Cortex of kidney (tissue), 1 donor: ENCODE measurements at places on chromosomes 2 and 18.

- no peak for DNase-seq
These were observed 179.7 kb downstream of the TRIB2 start for GRCh38 chr2:12896318-12896982.

- DNase-seq = no peak
These were observed 151.6 kb downstream of the FSHR start for GRCh38 chr2:49002750-49003149.

- DNase-seq = no peak
These were observed 125.4 kb downstream of the TPO start for GRCh38 chr2:1538663-1539062.

- no peak for DNase-seq
These were observed 345.7 kb downstream of the MTX2 start for GRCh38 chr2:176614930-176615329.

- DNase-seq = no peak
These were observed 11.1 kb downstream of the CCL20 start for GRCh38 chr2:227824711-227825110.

GRCh38 chr2:227022608-227023007 is 141.4 kb downstream of the COL4A4 start:
- DNase-seq = no peak

GRCh38 chr2:831622-832021 is 119.0 kb upstream of the SNTG2 start:
- no peak for DNase-seq

GRCh38 chr18:66410692-66411091 is 193.2 kb downstream of the CDH19 start:
- DNase-seq = no peak
